Activated CD8-positive, alpha-beta memory T cell treated with anti-CD3 and anti-CD28 coated beads, Interleukin-2, amount 50 U/mL, for 4 hours (primary cell): ENCODE measurements at places on chromosomes 3 and 15.
A peak's percentile ranks its signal among the peaks of the same experiment; 100 is the strongest.

DNA sequence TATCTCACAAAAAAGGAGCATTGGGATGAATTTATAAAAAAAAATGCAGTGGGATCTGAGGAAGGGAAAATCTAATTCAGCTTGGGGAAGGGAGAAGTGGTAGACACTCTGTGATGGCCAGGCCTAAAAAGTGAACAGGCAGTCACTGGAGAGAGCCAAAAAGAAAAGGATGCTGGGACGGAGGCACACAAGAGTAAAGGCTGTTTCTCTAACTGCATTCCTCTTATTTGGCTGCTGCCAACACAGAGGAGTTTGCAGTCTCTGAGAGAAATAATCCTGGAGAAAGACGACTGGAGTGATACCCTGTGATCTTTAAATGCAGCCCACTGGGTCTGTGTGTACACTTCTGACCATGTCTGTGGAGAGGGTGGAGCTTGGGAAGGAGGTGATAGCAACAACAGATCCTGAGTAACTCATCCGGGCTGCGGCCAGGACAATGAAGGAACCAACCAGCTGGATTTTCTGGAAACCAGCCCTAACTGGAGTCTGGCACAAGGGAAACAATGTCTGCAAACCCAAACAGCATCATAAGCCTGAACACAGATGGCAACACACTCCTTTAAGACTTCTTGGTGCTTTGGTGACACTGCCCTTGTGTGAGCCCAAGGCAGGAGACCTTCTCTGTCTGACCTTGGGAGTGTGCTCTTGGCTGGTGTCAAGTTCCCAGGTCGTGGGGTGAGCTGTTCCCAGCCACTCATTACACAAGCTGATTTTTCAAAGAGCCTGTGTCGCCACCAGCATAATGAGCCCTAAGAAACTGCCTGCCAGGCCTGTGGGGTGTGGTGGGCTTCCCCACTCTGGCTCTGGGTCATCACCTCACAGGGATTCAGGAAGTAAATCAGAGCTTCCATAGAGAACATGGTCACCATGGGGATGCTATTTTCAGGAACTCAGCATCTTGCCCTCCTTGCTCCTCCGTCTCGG, 8.0 kb downstream of the FYCO1 start:
- no peak for DNase-seq

DNA sequence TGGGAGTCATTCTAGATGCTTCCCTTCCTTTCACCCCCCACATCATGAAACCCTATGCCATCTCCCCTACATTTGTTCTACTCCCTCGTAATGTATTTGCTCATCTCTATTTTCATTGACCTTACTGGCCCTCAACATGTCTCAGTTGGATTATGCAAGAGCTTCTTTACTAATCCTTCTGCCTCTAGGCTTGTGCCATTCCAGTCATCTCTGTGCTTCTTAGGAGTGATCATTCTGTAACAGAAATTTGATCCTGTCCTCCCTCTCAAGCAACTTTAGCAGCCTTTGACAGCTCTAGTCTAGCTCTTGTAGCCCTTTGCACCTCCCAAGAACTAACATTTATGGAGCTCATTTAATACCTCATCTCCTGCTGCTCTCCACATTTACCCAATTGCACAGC, 64.7 kb downstream of the ISL2 start:
- DNase-seq = no peak

GRCh38 chr3:182980204-182981037, at the start of gene DCUN1D1:
TSS of gene DCUN1D1 (minus strand) at chr3:182980538. CDS start at chr3:182980489, 49 bp downstream.
- peak; percentile 87 for DNase-seq

- no peak for DNase-seq
Measured at GRCh38 chr3:121252676-121253075, 293.1 kb downstream of the POLQ start.
